ENCODE measurements at places on chromosomes 2 and 18.

DNA sequence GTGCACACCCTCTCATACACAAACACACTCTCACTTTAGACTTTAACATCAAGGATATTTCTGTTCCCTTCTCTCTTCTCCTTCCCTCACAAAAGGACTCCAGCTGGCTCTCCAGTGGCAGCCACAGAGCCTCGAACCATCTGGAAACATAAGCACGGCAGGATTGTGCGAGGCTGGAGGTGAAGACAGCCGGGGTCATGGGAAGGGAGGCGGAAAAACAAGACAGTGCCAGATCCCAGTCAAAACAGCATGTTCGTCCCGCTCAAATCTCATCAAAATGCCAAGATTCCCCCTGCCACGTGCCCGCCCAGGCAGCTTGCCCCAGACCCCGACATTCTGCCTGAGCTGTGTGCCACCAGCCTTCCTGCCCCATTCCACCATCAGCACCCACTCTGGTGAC is 180.3 kb downstream of the ZBTB7C start:
- no peak for DNase-seq

- no peak for DNase-seq
Observed at GRCh38 chr2:206079699-206080465, 6.1 kb downstream of the INO80D start.

- no peak for DNase-seq
Observed at GRCh38 chr2:200455958-200456421, 53.9 kb downstream of the KCTD18 start.

- no peak for DNase-seq
Observed at GRCh38 chr2:119377294-119377992, 10.7 kb downstream of the DBI start.

- DNase-seq: peak; percentile 85
Observed at GRCh38 chr2:99841749-99842148, 300.6 kb downstream of the AFF3 start.

GRCh38 chr2:2836343-2837070 is 505.4 kb upstream of the MYT1L start:
- DNase-seq: no peak

DNA sequence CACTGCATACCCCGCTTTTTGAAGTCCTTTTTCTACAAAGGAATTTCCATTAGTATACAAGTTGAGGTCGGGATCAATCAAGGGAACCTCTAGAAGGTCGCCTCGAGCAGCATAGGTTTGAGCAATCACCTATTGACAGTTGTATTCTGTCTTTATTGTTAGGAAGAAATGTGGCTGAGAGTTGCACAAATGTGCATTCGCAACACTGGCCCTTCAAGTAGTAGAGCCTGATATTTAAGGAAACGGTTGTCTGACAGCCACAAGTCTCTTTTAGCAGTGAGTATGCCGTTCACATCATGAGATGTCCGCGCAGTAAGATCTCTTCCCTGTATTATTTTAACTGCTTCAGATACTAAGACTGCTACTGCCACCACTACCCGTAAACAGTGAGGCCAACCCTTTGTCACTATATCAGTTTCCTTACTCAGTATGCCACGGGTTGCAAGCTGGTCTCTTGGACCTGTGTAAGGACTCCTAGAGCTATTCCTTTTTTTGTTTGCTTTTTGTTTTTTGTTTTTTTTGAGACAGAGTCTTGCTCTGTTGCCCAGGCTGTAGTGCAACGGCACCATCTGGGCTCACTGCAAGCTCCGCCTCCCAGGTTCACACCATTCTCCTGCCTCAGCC is 10.0 kb upstream of the STARD7 start:
- DNase-seq: no peak

DNA sequence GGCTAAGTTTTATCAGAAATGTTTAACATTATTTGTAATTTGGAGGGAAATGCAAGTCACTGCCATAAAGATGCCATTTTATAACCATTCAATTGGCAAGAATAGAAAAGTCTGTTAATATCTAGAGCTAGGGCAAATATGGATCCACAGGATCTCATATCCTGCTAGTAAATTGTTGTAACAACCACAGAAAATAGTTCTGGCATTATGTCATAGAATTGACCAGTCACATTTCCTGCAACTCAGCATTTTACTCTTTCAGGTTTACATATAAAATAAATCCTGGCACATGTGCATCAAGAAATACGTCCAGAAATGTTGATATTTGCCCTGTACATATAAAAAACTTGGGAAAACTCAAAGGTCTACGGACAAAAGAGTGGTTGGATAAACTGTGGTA is 32.9 kb downstream of the OSBPL6 start:
- peak; percentile 42 for DNase-seq

- no peak for DNase-seq
Observed at GRCh38 chr2:43129676-43130547, 96.5 kb downstream of the ZFP36L2 start.

All from fibroblast of skin of scalp (primary cell).